MG63 (cell line): ENCODE measurements at places on chromosomes 16 and 17. TPM values are rescaled to one million over a fixed set of nuclear protein-coding genes. Genes with fewer than 3 reads are reported as not detected.

GRCh38 chr17:82170412-82170961 lies 42.2 kb downstream of the CCDC57 start:
- no peak for DNase-seq

GRCh38 chr17:79621151-79621943 lies 10.5 kb upstream of the RBFOX3 start:
- DNase-seq: no peak

DNA sequence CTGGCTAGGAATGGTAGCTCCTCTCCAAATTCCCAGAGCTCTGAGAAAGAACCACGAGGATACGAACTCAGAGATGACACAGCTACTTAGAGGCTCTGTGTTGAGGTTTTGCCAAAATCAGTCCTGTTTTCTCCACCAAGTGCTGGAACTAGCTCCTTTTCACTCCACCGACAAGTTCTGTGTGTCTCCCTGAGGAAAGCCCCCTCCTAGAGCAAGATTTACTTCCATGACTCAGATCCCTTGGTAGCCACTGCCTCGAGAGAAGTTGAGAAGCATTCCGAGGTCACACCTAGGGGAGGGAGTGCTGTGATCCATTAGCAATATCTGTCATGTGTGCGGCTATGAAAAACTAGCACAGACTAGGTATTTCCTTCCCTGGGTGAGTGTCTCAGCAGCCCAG lies 30.6 kb downstream of the IL21R start:
- DNase-seq: no peak

DNA sequence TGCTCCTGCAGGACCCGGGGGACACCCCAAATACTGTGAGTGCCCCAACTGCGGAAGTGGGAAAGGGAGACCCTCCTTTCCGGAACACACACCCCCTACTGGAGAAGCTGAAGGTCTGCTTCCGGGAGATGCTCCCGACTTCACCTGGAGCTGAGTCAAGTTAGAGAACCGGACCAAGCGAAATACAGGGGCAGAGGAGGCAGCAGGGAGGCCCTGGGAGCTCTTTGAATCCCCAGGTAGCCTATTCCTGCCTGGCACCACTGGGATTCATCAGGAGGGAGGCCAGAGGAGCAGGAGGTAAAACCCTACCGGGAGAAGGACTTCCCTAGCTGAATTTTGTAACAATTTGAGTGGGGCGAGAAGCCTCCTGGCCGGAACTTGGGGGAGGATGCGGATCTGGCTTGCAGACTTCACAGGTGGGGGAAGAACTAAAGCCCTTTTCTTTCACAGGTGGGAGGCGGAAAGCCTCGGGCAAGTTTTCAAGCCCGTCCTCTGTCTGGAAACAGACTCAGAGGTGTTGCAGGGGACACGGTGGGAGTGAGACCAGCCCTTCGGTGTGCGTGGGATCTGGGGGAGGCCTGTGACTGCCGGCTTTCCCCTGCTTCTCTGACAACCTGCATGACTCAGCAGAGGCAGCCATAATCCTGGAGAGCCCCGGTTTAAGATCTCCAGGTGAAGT lies 22.4 kb upstream of the TEKT1 start:
- DNase-seq: peak; percentile 2

- DNase-seq: no peak
These were observed 3.9 kb downstream of the DNAI2 start for GRCh38 chr17:74277935-74278334.

The DNAH2 gene
- not detected in 2 replicates for total RNA-seq

The ZG16 gene
- total RNA-seq: not detected in 2 replicates

The SEPTIN1 gene
- not detected in 2 replicates for total RNA-seq
